Caudate nucleus (tissue), 63 donors: ENCODE measurements at places on chromosomes 3 and 15.

DNA sequence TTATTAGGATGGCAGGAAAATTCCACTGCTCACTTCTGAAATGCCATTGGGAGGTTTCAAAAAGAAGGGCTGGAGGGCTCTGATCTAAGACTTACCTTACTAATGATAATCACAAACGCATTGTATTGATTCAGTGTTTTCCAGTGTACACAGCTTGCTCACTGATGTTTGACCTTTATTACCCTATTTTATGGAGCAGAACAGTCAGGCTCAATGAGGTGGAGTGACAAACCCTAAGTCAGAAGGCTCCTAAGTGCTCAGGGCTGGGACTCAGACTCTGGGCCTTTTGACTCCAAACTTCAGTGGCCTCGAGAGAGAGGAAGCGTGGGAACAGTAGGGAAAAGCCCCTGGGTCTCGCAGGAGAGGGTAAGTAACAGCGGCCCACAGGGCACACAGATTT, 20.3 kb upstream of the RAD18 start:
- DNase-seq: no peak

- no peak for DNase-seq
These were observed at the start of gene ZBTB11 for GRCh38 chr3:101676765-101677435. Gene ZBTB11, minus strand, starts transcription at chr3:101677132. Its CDS starts 218 bp downstream, at chr3:101676914.

DNA sequence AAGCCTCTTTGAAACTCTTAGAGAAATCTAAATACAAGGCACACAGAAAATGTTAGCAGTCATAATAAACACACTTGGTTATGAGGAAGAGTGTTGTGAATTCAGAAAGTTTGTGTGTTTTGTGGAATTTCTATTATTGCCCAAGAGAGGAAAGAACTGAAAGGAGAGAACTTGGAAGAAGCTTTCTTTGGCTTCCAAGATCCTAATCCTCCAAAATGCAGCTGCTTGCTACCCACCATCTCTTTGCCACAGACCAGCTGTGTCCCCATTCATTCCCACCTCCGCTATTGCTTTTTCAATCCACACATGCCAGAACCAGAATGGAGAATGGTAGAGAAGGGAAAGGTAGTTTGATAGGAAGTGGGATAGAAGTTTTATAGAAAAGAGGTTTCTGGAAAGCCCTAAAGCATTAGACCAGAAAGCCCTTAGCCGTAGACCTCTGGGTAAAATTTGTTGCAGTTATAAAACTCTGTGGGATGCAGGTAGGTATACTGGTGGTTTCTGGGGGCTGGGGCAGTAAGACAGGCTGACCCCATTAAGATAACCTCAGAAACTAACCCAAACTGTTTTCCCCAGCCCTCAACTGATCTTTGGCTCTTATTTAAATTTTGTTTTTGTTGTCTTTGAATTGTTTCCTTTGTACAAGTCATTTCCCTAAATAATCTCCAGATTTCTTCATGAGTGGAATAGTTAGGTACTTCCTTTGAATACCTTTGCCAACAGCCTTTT, 108.5 kb downstream of the FILIP1L start:
- DNase-seq: no peak

GRCh38 chr3:59774634-59775033, 724.8 kb upstream of the CFAP20DC start:
- DNase-seq: no peak

GRCh38 chr15:36726224-36726623, 146.8 kb downstream of the CDIN1 start:
- no peak for DNase-seq

GRCh38 chr3:195352895-195353488, 82.0 kb upstream of the XXYLT1 start:
- no peak for DNase-seq

DNA sequence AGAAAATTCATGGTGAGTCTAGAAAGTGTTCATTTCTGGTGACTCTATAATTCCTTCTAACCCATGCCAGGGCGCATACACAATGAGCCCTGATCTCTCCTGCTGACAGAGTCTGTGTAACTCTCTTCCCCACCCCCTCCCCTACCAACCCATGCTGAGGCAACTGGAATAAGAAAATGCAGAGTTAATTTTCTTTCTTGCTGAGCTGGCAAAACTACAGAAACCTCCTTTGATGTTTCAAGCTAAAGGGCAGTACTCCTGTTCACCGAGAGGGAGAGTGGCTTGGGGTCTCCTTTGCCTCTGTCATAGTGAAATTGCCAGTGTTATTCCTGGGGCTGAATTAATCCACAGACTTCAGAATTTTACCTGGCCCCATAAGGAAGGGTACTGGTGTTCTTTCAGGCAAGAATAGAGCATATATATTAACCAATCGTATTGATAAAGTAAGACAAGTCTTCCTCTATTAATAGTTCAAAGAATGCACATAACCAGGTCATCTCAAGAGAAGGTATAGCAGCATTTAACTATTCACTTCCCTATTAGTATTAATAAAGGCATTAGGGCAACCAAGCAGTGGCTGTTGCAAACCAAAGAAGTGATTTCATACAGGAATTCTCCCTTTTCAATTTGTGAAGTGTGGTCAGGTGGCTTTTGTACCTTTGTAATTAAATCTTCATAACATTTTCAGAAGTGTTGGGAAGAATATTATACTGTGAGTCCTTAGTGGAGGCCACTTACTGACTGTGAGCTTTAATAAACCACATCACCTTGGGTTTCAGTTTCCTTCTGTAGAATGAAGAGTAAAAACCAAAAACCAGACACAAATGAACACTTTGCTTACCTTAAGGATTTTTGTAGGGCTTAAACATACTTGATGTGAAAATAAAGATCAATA, 4.1 kb downstream of the GAP43 start:
- no peak for DNase-seq

- DNase-seq: no peak
These were observed 69.8 kb downstream of the TNFAIP8L3 start for GRCh38 chr15:51024735-51025453.

GRCh38 chr15:63037976-63038720, 4.4 kb upstream of the TPM1 start:
- DNase-seq: no peak

- DNase-seq: no peak
These were observed 317.1 kb upstream of the TGFBR2 start for GRCh38 chr3:30289324-30289723.

- DNase-seq: no peak
These were observed 1.4 kb upstream of the COL8A1 start for GRCh38 chr3:99637016-99637367.

GRCh38 chr15:77584201-77584600, 48.5 kb downstream of the LINGO1 start:
- DNase-seq: no peak

GRCh38 chr15:67202091-67202490, 52.4 kb downstream of the AAGAB start:
- no peak for DNase-seq

GRCh38 chr3:158532099-158532734, 38.8 kb upstream of the MLF1 start:
- DNase-seq: no peak

DNA sequence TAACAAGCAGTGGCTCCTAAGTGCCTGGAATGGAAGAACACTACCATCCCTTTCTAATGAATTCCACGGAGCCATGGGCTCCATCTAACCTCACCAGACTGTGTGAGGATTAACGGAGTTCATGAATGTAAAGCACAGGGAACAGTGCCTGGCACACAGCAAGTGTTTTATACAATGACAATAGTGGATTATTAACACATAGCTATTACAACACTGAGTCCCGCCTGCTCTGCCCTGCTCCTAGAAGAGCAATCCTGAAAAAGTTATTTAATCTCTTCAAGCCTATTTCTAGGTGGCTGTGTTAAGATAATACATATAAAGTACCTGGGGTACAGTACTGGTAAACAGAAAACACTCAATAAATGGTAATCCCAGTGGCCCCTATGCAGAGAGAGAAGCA, 51.4 kb downstream of the RYK start:
- no peak for DNase-seq

DNA sequence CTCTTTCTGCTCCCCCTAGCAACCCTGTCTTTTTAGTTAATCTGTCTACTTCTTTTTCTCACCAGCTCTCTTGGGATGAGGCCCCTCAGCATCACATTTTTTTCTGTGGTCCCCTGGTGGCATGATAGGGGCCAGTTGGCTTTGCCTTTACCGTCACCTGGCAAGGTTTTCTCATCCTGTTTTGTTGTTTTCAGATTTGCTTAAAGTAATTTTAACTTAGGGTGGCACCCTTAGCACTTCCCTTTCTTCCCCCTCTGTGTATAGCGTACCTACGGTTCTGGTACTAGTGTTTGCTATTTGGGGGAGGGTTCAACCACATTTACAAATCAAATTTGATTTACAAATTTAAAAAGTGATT, 35.6 kb downstream of the PDCD6IP start:
- DNase-seq: no peak

GRCh38 chr15:72271895-72272212, 500 bp downstream of the PARP6 start:
- DNase-seq: no peak

GRCh38 chr15:39040861-39041260, 476.2 kb upstream of the RASGRP1 start:
- DNase-seq: no peak

DNA sequence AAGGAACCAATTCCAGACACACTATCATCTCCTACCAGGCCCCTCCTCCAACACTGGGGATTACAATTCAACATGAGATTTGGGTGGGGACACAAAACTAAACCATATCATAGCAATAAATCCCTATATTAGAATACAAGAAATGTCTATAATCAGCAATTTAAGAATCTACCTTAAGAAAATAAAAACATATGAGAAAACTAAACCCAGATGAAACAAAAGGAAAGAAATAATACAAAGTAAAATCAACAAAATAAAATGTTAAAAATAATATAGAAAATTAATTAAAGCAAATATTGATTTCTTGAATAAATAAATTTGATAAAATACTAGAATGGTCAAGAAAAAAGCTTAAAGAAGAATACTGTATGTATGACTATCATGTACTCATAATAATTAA, 6.1 kb upstream of the OSTN start:
- DNase-seq: no peak

- DNase-seq: no peak
These were observed 56.2 kb downstream of the SH3BP5 start for GRCh38 chr3:15276028-15276724.

DNA sequence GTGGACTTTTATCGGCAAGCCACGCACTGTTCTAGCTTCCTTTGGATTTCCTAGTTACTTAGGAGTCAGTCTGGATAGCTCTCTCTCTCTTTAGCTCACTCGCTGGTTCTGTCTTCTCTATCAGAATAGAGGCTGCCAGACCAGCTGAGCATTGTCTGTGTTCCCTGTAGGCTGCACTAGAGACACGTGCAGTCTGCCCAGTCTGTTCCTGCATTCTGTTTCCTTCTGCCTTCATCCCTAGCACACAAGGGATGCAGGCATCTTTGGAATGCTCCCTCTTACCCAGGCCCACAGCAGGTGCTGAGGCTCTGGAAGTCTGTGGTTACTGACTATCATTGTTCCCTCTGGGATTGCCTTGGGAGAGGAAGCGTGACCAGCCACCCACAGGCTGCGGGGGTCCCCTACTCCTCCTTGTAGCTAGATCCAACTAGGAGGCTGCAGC, 322.8 kb downstream of the ZNF621 start:
- no peak for DNase-seq

DNA sequence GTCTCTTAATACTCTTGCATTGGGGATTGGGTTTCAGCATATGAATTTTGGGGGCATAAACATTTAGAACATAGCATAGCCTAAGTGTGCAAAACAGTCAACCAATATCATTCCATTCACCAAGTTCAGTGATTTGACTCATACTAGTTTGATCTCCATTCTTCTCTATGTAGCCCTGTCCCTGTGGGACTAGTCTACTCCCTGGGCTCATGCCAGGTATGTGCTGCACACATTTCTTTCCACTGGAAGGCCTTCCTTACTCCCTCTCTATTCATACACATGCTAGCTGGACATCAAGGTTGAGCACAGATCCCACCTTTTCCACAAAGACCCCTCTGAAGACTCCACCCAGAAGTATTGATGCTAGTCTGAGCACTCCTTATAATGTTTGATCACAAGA, 5.1 kb downstream of the ZDHHC23 start:
- DNase-seq: no peak

DNA sequence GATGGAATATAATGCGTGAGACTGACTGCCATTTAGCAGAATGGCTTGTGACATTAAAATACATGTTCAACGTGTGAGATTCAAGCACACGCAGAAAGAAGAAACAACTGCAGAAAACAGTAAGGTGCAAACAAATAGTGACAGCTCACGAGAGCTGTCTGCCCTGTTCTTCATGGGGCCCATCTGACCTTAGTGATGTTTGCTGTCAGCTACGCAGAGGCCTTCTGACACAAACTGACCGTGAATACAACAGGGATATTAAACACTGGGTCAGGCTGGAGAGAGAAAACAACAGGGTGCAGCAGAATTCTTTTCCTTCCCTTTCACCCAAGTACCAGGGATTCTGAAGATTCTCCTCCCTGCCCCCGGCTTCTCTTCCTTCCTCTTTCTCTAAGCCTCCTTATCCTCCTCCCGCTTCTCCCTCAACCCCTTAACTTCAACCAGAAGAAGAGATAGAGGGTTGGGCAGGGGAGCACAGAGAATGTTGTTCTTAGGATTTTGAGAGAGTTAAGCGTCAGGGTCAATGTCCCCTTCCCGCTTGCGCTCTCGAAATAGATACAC, 2.1 kb downstream of the TNFAIP8L3 start:
- DNase-seq: no peak

DNA sequence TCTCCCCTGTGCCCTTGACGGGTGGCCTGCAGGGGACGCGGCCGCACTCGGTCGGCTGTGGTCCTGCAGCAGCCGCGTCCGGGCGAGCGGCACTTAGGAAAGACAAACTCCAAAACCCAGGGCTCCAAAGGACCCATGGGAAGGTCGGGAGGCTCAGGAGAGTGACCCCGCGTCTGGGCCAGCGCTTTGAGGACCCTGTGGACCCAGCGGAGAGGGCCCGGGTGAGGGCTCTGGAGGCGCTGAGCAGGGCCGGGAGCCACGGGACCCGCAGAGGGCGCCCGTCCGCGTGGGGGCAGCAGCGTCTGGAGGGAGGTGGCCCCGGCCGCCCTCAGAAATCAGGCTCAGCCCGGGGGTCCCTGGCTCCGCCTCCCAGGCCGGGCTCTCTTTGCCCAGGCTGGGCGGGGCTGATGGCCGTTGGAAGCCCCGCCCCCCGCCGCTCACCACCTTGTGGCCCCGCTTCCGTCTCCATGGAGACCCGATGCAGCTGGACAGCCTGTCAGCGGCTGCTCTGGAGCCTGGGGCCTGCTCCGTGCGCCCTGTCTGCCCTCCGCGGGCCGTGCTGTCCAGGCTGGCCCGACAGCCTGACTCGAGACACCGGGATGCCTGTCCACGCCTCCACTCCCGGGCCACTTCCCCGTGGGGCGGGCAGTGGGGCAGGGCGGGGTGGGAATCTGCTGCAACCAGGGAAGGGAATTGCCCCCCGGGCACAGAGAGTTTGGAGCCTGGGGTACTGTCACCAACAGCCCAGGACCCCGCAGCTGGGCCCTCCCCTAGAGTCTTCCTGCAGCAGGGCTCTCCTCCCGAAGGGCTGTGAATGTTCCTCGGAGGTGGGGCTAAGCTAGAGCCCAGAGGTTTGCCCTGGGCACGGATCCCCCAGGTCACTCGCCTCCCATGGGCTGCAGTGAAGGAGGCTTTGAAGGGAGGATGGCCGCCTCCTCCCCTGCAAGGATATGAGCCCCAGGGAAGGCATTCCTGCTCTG, 34.8 kb upstream of the RPL32 start:
- DNase-seq: no peak
